ENCODE measurements at places on chromosomes 4 and X.

DNA sequence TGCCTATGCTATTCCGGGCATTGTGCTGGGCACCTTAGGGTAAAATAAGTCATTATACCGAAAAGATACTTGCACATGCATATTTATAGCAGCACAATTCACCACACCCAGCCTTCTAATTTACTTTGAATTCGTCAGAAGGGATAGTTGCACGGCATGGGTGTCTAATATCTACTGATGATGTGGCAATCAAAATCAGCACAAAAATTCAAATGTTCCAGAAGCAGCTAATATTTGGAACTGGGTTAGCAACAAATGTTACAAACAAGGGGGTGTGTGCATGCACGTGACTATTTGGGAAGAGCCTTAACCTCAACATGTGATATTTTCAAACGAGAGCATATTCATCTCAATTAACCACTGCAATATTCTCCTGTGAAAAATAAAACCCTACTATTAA is 79.7 kb upstream of the PRSS48 start:
- peak; percentile 63 for DNase-seq

DNA sequence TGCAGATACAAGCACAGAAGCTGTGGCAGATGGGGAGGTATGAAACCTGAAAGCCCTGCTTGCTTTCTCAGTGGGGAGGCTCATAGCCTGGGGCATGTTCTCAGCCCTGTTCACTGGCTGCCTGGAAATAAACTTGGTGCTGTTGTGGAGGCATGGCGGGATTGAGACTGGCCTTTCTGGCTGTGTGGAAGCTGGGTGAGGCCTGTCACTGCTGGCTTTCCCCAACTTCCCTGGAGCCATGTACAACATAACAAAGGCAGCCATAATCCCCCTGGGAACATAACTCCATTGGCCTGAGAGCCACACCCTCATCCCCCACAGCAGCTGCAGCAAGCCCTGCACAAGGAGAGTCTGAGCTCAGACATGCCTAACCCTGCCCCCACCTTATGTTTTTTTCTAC is 237.7 kb upstream of the TLL1 start:
- no peak for DNase-seq

GRCh38 chrX:70096052-70096451 is 33.8 kb downstream of the OTUD6A start:
- DNase-seq = no peak

- no peak for DNase-seq
These were observed 132.1 kb downstream of the NSUN7 start for GRCh38 chr4:40881851-40882250.

GRCh38 chr4:186823989-186824388 is 100.3 kb upstream of the FAT1 start:
- no peak for DNase-seq

DNA sequence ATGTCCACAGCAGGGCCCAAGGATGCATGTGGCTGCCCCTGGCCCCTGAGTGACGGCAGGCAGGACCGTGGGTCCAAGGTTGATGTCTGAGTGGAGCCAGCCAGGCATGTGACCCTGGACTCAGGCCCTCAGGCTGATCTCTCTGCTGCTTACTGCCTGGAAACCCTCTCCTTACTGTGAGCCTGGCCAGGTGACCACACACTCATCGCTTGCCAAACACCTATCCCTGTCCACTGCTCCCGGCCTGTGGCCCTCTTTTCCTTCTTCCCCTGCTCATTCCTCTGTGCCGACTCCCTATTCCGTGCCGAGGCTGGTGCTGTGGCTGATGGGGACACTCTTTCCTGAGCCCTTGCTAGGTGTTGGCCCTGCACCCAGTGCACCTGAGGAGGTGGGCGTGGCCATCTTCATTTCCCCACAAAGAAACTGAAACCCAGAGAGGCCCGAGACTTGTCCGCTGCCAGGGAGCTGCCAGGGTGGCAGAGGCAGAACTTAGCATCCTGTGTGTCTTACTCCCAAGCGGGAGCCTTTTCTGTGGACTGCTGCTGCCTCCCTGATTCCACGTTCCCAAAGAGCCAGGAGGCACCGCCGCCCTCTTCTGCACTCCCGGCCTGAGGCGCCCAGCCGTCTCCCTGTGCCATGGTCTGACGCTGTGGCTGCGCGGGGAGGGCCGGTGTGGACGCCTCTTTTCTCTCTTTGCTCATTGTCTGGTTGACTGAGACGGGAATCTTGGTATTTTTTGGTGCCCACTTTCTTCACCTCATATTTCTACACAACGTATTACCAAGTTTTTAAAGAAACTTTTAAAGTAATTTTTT is 11.2 kb upstream of the RNF4 start:
- no peak for DNase-seq

GRCh38 chrX:150324919-150325318 is 38.2 kb upstream of the MAMLD1 start:
- no peak for DNase-seq

DNA sequence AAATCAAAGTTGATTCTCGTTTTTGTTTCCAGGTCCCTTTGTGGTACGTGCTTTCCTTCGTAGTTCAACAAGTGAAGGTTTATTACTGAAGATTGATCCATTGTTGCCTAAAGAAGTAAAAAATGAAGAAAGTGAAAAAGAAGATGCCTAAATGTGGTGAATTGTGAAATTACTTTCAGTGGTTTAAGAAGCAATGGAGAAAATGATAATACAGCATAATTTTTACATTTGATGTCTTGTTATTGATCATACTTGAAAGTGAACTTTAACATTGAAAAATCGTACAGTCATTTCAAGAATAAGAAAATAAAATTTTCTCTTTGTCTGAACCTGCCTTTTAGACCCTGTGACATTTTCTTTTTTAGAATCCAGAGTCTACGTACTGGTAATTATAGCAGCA is 89.8 kb downstream of the MRPL1 start:
- DNase-seq = no peak

GRCh38 chrX:14546190-14546589 is 16.9 kb downstream of the GLRA2 start:
- DNase-seq = no peak

DNA sequence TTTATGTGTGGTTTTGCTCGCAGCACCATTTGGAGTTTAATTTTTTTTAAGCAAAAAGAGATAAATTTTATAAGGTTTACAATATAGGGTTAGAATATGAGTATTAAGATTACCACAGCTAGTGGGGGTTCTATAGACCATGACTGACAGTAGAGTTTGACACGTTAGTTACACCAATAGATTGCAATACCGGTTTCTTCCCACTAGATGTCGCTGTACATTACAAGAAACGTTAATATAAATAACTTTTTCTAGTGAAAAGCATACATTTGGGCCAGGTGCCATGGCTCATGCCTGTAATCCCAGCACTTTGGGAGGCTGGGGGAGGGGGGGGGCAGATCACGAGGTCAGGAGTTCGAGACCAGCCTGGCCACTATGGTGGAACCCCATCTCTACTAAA is 433.6 kb downstream of the MAGEB5 start:
- DNase-seq = no peak
